Suppressor macrophage treated with lipopolysaccharide for 4 hours (primary cell): ENCODE measurements at places on chromosomes 5 and 9.

DNA sequence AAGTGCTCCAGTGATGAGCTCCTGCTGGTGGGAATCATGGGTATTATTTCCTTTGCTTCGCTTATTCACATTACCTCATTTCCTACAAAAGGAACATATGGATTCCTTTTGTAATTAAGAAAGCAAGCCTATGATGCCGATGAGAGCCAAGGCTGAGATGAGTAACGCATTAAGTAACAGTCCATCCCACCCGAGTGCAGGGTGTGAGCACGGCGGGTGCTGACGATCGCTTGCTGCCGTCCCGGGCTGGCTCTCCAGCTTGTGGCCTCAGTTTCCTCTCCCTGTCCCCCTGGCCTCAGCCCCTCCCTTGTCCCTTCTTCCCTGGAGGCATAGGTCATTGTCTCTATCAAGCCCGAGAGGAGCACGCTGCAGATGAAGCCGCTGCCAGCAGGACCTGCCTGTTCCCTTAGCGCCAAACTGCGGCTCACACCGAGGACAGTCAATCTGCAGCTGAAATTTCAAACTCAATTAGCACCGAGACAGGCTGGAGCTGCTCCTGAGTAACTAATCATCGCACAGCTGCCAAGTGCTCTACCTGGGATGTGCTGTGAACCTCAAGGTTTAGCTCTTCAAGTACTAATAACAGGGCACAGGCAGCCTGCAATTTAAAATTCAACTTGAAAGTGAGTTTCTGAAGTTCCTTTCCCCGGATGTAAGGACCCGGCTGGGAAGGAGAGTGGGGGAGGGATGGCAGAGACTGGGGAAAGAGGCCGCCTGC, 115.2 kb upstream of the RAPGEF1 start:
- DNase-seq, result no peak

DNA sequence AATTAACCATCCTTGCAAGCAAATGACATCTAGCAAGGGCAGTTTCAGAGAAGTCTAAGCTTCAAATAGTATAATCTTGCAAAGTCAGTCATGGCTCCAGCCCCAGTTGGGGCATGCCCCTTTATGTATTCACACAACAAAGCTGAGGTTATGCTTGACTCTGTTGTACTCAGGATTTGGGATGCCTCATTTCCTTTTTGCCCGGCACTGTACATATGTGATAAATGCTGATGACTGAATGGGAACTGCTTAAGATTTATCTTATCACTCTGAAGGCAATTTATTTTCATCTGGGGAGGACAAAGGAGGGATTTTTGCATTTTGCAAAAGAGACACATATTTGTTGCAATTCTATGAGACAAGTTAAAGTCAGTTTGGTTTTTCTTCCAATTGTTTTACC, 219.2 kb downstream of the TRPM3 start:
- no peak for DNase-seq

- DNase-seq, result no peak
These were observed 45.8 kb upstream of the ERBIN start for GRCh38 chr5:65880496-65881072.

DNA sequence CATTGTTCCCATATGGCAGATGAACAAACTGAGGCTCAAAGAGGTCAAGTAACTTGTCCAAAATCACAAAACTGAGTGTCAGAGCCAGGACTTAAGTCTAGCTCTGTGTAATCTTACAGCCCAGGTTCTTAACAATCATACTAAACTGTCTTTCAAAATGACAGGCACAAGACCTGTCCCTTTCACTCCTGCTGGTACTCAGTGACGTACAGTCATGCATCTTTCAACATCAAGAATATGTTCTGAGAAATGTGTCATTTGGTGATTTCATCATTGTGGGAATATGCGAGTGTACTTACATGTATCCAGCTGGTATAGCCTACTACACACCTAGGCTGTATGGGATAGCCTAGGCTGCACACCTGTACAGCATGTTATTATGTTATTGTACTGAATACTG, 646.8 kb upstream of the WWC1 start:
- no peak for DNase-seq

DNA sequence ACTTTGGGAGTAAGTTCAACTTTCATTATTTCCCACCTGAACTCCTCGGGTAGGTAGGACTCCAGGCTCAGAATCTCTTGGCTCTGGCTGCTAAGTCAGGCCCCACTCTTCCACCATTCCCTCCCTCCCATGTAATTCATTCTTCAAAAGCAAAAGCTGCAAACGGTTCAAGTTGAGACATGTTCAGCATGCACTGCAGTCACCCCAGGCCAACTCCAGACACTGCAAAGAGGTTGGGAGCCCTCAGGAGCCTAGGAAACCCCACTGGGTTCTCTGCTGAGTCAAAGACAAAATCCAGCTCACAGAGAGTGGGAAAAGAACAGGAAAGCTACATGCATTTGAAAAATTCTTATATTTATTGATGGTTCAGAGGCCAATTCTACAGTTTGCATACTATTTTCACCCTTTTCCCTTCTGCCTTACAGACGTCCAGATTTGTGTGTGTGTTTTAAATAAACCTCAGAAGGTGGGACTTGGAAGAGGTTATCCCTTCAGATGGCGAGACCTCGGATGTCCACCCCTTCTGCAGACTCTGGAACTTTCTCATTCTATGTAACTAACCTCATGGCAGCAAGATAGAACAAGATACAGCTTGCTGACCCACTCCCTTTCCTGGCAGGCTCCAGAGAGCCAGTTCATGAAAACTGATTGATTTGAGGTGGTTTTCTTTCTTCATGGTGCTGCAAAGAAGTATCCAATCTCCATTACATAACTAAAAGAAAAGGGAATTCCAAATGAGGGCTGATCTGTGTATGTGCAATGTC, 65.7 kb upstream of the EQTN start:
- no peak for DNase-seq

DNA sequence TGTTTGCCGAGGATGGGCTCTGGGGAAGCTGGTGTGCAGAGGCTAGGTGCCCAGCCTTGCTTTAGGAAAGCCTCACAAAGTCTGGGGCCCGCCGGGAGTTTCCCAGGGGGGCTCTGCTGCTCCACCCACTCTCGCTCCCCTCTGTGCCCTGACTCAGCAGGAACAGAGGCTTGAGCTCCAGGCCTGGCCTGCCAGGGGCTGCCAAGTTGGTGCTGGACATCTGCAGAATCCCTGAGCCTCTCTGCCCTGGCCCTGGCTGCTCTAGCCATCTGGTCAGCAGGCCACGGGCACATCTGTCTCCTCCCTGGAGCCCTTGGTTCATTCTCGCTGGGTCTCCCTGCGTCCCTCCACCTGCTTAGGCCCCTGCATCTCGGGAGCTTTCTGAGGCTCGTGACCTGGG, 647 bp upstream of the ADAMTSL2 start:
- no peak for DNase-seq

DNA sequence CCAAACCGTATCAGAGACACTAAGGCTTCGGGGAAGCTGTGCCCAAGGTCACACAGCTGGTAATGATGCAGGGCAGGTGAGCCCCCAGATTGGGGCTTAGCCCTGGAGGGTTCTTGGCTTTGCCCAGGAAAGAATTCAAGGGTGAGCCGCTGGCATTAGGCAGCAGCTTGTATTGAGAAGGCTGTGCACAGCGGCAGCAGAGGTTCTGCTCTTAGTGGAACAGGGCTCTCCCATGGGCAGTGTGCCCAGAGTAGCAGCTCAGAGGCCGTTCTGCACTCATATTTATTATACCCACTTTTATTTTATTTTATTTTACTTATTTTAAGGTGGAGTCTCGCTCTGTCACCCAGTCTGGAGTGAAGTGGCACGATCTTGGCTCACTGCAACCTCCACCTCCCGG, 85.8 kb upstream of the IER5L start:
- no peak for DNase-seq

GRCh38 chr9:100352201-100352726, 478 bp downstream of the TEX10 start:
- DNase-seq, result peak; percentile 24

DNA sequence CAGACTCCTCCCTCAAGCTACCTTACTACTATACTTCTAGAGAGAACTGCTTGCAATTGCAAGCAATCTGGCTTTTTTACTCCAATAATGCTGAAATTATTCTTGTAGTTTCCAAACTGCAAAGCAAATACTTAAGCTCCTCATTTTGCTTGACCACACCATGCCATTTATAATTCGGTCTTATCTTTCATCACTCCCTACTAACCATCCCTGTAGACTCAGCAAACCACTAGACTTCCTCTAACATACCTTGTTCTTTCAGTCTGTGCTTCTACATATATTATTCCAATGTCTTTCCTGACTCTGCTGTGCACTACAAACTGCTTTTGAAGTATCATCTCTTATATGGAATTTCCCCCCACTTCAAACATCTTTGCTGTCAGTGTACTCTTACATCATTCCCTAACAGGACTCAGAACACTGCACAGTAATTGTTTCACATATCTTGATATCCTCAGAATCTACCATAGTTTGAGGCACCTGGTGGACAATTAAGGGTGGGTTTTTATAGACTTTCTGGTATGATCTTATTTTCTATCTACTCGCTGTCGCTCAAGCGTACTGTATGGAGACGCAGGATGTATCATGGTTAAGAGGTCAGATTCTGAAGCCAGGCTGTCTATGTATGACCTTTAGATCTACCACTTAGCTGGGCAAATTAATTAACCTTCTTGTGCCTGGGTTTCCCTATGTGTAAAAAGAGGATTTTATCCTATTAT, 2.8 kb downstream of the IL6ST start:
- DNase-seq, result peak; percentile 12

- no peak for DNase-seq
These were observed 33.7 kb downstream of the NACC2 start for GRCh38 chr9:136061405-136061804.

- peak; percentile 70 for DNase-seq
These were observed 180.7 kb upstream of the PTGER4 start for GRCh38 chr5:40499007-40499406.

- no peak for DNase-seq
These were observed 289.6 kb downstream of the GABRB2 start for GRCh38 chr5:161256957-161257356.

DNA sequence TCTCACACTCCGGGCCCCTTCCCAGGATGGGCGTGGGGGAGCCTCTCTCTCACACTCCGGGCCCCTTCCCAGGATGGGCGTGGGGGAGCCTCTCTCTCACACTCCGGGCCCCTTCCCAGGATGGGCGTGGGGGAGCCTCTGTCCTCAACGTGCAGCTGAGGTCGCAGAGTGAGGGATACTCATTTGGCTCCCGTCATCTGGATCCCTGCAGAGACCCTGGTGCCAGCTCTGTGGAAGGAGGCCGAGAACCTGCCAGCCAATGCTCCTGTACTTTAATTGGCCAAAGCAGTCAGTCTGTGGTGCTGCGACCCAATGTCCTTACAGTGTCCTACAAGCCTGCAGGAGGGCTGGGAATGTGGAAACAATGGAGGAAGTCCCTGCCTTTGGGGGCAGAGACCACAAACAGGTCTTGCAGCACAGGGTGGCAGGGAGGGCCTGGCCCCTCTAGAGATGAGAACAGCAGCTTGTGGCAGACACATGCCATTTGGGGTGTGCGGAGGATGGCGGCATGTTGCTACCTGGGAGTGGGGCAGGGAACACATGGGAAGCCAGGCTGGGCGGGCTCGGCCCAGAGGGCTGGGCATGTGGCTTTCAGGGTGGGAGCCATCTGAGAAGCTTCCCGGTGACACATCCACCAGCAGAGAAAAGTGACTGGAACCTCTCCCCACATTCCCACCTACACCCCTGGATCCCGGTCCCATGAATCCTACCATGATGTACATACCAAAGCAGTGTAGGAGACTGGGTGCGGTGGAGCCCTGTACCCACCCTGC, 13.6 kb upstream of the MRNIP start:
- no peak for DNase-seq

GRCh38 chr9:3239240-3239639, 286.6 kb downstream of the RFX3 start:
- DNase-seq, result no peak

- DNase-seq, result no peak
These were observed 10.7 kb downstream of the ALAD start for GRCh38 chr9:113390192-113390960.

DNA sequence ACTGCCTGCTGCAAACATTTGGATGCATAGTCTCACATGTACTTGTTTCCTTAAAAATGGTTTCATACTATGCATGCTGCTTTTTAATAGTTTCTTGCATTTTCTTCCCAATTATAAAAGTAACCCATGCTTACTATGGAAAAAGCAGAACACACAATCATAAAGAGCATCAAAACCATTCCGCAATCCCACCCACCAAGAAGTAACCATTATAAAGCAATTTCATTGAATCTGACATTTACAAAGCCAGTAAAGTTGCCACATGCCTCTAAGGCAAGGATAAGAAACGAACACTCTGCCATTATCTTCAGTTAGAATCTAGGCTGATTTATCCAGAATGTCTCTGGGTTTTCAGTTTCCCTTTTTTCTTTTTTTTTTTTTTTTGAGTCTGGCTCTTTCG, 92.7 kb upstream of the OSMR start:
- DNase-seq, result no peak

DNA sequence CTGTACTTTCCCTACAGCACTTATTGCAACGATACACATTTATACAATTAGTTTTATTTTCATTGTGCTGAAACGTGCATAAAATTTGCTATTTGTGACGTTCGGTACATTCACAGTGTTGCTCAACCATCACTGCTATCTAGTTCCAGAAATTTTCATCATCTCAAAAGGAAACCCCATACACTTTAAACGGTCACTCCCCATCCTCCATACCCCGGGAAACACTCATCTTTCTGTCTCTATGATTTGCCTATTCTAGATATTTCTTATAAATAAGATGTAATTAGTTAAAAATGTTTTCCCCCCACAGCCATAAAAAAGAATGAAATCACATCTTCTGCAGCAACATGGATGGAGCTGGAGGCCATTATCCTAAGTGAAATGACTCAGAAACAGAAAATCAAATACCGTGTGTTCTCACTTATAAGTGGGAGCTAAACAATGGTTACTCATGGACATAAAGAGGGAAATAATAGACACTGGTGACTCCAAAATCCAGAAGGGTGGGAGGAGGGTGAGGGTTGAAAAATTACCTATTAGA, 40.2 kb upstream of the TEX48 start:
- DNase-seq, result peak; percentile 58

DNA sequence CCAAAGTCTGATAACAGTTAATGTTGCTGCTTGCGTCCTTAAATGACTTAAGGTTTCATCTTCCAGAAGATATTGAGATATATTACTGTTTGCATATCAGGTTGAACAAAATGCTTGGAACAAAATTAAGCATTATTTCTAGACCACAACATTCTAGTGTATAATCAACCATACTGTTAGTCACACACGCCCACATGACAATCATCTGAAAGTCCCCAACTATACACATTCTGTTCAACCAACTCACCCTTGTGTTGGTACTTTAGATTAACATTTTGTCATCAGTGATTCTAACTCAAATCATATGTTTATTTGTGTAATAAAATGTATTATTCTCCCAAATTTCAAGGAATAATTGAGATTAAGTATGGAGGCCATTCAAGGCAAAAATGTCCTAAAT, 47.3 kb downstream of the LURAP1L start:
- no peak for DNase-seq
